Tibial nerve (tissue), 4 donors: ENCODE measurements at places on chromosomes 11 and 22.

GRCh38 chr11:12100841-12101242, 9.5 kb upstream of the MICAL2 start:
- DNase-seq = peak; percentile 44
- no peaks in the 10 kb centered on the region for H3K27me3 ChIP-seq
- H3K36me3 ChIP-seq = no peaks in the 10 kb centered on the region
- H3K4me1 ChIP-seq = peaks cover 7% of the 10 kb centered on the region
- peak overlapping the region; percentile 17 for H3K27ac ChIP-seq

DNA sequence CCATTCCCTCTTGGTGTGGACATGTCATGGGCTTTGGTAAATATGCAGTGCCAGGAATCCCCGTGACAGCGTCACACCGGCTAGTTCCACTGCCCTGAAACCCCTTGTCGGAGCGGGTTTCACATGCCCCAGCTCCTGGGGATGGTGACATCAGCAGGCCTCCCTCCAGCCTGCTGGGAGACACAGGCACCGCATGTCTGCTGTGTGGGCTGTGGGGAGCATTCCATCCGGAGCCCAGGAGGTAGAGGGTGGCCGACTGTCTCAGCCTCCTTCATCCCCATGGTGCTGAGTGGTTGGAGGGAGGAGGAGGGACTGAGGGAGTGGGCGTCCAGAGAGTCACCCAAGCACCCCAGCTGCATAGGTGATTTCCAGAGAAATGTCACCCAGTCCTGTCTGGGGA, 1161.1 kb downstream of the BRD1 start:
- peak overlapping the region; percentile 41 for H3K27ac ChIP-seq
- no peaks in the 10 kb centered on the region for H3K36me3 ChIP-seq
- H3K27me3 ChIP-seq = no peaks in the 10 kb centered on the region

DNA sequence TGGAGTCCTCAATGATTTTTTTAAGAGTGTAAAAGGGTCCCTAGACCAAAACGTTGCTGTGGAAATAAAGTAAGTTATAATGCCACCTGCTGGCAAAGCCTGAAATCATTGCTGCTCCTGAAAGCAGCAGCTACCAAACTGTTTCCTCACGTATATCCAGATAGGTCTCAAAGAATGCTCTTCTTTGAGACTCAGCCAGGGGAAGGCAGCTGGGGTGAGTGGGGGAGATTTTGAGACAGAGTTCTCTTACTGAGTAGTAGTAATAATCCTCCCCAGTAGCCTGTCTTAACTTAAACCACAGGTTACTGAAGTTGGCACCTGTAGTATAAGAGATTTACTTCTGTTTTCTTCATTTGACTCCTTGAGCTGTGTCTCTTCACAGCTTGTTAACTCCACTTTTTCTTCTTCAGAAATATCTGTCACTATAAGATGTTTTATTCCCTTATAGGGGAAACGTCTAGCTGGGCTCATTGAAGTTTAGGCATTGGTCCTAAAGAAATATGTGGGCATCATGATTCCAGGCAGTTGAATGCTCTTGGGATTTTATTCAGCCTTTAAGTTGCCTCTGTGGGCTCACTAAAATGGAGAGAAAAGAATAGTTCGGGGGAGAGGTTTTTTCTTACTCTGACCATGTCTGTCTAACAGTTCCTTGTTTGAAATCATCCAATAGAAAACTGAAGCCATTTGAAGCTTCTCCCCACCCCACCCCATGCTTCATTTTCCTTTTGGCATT, 77.9 kb downstream of the BTBD10 start:
- H3K4me3 ChIP-seq = no peak overlapping the region
- DNase-seq = no peak
- peaks cover 83% of the 10 kb centered on the region for H3K36me3 ChIP-seq

DNA sequence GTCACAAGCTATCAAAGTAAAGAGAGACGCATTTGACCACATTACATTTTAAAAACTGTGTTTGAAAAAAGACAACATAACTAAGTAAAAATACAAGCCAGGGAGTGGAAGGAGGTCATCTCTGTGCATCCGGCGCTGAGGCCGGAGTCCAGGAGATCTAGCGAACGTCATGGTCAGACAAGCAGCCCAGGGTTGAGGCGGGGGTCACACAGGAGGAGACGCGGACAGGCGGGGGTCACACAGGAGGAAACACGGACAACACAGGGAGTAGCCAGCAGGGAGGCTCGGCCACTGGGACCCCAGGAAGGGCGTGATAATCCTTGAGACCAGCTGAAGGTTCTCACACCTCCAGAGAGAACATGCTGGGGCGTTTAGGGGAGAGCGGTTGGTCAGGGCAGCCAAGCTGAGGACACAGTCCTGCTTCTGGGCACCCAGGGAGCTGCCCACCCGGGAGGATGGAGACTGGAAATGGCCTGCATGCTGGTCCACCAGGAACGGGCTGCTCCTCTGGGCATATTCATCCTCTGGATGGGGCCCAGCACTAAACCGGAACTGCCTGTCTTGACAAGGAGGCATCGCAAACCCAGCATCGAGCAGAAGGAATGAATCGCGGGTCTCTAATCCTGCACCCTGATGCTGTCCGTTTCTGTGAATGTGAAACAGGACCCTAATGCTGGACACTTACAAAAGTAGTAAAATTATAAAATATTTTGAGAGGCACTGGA, 40.9 kb upstream of the MUC5AC start:
- no peaks in the 10 kb centered on the region for H3K27me3 ChIP-seq
- no peak overlapping the region for H3K4me3 ChIP-seq
- DNase-seq = no peak
- H3K36me3 ChIP-seq = no peaks in the 10 kb centered on the region
- no peak overlapping the region for H3K27ac ChIP-seq
- H3K4me1 ChIP-seq = no peaks in the 10 kb centered on the region

- no peaks in the 10 kb centered on the region for H3K36me3 ChIP-seq
- peak; percentile 32 for DNase-seq
- H3K4me1 ChIP-seq = peaks cover 38% of the 10 kb centered on the region
- no peaks in the 10 kb centered on the region for H3K27me3 ChIP-seq
- H3K4me3 ChIP-seq = peak overlapping the region; percentile 96
Observed at GRCh38 chr11:64268025-64268892, 16.2 kb downstream of the BAD start.

DNA sequence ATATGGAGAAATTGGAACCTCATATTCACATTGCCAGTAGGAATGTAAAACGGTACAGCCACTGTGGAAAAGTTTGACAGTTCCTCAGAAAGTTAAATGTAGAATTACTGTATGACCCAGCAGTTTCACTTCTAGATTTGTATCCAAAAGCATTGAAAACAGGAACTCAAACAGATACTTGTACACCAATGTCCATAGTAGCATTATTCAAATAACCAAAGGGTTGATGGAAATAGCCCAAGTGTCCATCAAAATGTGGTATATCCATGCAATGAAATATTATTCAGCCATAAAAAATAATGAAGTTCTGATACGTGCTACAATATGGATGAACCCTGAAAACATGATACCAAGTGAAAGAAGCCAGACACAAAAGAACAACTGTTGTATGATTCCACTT, 17.8 kb downstream of the PRRG4 start:
- peaks cover 11% of the 10 kb centered on the region for H3K36me3 ChIP-seq
- H3K4me1 ChIP-seq = no peaks in the 10 kb centered on the region
- no peak for DNase-seq
- H3K27me3 ChIP-seq = no peaks in the 10 kb centered on the region

DNA sequence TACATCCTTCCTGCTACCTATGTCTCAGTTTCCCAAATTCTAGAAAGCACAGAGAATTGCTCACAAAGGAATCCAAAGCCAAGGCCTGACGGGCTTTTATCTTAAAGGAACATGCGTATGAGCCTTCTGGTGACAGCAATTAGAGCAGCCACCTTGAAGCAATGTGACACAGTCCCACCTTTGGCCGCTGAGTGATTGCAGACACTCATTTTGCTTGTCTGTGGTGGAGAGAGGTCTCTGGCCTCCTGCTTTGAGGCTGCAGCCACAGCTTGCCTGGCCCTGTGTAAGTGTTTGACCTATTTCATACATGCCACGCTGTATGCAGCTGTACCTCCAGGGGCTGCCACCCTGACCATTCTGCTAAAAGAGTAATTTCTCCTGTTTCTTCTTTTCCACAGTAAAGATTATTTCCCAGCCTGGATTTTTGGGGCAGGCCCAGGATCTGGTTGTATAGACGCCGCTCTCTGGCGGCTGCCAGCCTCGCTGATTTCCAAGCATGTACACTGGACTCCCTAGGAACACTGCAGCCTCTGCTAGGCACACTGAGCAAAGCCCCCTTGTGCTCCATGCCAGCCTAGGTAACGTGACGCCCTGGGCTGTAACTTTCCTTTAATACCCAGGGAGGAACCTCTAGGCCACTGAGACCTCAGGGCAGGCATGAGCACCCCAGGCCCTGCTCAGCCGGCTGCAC, 1.1 kb upstream of the TMA7B start:
- H3K36me3 ChIP-seq = no peaks in the 10 kb centered on the region
- peaks cover 19% of the 10 kb centered on the region for H3K4me1 ChIP-seq

DNA sequence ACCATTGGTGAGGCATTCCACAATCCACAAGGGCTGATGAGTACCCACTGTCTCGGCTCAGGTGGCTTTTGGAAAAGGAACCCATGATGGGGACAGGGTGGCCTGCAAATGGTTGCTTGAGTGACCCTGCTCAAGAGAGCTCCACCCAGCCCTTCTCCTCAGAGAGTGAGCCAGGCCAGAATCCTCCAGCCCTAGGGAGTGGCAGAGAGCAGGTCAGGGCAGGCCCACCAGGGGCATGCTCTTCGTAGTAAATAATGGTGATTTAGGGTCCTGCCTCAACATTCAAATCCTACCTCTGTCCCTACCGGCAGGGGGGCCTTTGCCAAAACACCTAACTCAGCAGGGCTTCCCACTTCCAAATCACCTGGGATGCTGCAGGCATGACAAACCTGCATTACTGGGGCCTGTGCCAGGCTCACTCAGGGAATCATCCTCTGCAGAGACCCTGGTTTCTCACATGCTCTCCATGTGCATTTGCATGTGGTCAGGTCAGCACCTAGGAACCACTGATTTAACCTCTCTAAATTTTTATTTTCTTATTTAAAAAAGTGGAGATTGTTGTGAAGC, 17.3 kb upstream of the TP53I11 start:
- H3K4me1 ChIP-seq = no peaks in the 10 kb centered on the region
- no peaks in the 10 kb centered on the region for H3K27me3 ChIP-seq
- H3K27ac ChIP-seq = no peak overlapping the region
- no peak for DNase-seq

- no peak for DNase-seq
- no peak overlapping the region for H3K27ac ChIP-seq
- H3K4me3 ChIP-seq = no peak overlapping the region
- H3K36me3 ChIP-seq = no peaks in the 10 kb centered on the region
- peaks cover 4% of the 10 kb centered on the region for H3K4me1 ChIP-seq
Observed at GRCh38 chr22:25091458-25091857, 108.2 kb upstream of the CRYBB3 start.

DNA sequence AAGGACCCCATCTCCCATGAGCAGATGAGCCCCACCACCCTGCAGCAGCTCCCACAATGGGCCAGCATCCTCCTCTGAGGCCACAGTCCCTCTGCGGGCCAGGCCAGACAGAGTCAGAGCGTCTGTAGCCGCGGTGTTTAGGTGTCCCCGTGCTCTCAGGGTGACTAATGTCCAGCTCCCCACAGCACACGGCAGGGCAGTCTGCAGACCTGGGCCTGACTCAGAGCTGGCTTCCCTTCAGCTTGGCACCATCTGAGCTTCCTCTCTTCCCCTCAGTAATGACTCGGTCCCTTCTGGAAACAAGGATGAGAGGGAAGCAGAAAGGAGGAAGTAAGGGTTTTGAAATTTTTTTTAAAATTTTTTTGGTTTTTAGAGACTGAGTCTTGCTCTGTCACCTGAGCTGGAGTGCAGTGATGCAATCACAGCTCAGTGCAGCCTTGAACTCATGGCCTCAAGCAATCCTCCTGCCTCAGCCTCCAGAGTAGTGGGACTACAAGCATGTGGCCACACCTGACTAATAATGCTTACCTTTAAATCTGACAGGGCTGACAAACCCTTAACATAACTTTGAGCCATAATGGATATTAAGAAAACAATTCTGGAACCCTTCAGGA, 28.5 kb downstream of the LRRC74B start:
- H3K4me1 ChIP-seq = no peaks in the 10 kb centered on the region
- DNase-seq = no peak
- H3K36me3 ChIP-seq = no peaks in the 10 kb centered on the region
- no peak overlapping the region for H3K27ac ChIP-seq
- H3K4me3 ChIP-seq = no peak overlapping the region
- H3K27me3 ChIP-seq = no peaks in the 10 kb centered on the region
